NCI-H1417 treated with DMSO at 0.1 percent for 48 hours (cell line): ENCODE measurements at places on chromosomes 3 and 15.

DNA sequence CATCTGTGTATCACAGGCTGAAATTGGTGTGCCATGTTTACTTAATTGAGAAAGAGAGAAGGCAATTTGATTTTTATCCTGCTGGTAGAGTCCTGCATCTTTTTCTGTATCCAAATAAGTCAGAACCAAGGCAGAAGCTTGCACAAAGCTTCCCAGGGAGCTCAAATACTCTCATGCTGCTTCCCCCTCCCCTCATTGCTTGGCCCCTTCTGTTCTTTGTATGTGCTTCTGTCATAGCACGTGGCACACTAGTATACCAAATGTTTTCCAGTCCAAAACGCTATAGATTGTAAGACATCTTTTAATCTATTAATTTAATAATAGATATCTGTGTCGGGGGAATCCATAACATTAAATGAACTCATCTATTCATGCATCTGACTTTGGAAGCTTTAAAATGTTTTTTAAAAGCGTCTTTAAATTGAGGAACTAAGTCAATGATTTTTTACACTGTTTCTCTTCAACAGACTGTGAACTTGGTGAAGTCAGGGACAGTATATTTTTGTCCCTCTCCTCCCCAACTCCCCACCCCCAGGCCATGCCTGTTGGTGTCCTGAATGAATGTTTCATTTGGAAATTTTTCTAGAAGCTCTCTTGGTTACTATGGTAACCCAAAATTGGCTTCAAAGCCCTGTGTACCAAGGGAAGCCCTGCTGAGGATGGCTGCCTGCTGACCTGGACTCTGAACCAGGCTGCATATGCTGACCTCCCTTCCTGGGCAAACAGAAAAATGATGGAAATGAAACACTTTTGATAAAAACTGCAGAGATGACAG lies 26.2 kb upstream of the SLC35G2 start:
- DNase-seq, result no peak

- DNase-seq, result no peak
Observed at GRCh38 chr15:64931381-64931780, 19.7 kb downstream of the ANKDD1A start.

DNA sequence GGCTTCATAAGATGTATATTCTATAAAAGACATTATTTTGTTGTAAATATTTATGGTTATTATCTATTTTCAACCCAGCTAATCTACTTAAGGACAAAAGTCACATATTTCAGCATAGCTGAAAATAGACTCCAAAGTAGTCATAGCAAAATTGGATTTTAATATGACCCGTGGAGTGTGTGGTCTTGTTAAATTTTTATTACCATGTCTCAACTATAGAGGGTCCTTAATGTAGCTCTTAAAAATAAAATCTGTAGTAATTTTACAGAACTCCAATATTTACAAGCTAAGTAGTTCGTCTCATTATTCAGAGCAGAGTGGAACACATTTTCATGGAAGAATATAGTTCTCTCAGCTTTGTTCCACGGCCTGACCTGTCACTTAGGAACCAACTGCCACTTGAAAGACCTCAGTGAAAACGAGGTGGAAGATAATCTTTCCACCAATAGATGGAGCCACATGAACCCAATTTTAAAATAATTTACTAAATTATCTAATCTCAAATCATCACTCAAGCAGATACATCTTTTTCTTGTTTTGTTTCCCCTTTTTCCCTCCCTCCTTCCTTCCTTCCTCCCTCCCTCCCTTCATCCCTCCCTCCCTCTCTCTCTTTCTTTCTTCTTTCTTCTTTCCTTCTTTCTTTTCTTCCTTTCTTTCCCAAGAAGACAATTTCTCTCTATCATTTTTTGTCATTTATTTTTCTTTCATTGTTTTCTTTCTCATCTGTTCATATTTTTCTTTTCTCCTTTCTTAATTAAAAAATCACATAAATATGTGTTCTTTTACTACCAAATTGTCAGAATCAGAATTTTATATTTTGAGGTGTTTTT lies 97.2 kb downstream of the CLDN1 start:
- no peak for DNase-seq

- DNase-seq, result no peak
Observed at GRCh38 chr15:89155656-89156055, 65.7 kb downstream of the RLBP1 start.

DNA sequence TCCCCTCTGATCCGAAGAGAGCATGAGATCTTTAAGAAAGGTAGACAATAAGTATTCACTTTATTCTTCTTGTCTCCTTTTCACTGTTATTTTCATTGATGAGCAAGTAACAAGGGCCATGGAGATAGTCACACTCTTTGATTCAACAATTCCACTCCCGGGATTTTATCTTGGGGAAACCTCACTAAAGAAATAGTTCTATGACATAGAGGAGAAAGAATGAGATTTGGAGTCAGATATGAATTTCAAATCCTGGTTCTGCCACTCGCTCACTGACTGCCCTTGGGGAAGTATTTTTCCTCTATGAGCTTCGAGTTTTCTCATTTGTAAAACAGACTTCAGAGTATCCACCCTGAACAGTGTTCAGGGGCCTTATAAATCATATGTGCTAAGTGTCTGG lies 514.6 kb downstream of the NLGN1 start:
- no peak for DNase-seq

DNA sequence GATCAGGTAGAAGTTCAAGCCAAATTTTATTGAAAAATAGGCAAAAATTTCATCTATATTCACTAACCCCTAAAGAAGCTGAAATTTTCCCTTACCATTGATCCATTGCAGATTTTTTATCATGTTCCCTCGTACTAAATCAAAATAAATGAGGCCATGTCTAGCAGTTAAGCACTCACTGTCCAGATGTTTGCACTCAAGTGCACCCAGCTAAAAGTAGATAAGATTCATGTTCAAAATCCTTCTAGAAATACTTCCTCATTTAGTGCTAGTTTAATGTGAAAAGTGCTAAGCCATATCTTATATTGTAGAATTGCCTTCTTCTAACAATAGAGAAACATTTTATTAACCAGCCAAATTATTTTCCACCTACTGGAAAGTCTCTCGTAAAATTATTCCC lies 164.7 kb upstream of the UBE2E2 start:
- no peak for DNase-seq

- no peak for DNase-seq
Observed at GRCh38 chr15:29102911-29103823, 166.5 kb downstream of the NSMCE3 start.

- no peak for DNase-seq
Observed at GRCh38 chr3:122572940-122573412, 4.5 kb upstream of the PARP15 start.

DNA sequence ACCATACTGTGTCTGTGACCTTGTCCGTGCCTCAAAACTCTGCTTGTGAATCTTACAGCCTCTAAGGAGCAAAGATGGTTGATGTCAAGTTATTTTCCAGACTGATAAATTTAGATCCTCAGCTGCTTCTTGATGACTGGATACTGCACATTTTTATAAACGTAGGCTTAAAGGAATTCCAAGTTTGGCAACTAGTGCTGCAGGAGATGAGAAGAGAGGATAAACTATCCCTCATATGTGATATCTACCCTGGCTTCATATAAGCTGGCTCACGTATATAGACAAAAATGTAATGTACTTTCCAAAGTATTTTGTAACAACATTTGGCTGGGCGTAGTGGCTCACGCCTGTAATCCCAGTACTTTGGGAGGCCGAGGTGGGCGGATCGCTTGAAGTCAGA lies 89.6 kb downstream of the GMPS start:
- no peak for DNase-seq

DNA sequence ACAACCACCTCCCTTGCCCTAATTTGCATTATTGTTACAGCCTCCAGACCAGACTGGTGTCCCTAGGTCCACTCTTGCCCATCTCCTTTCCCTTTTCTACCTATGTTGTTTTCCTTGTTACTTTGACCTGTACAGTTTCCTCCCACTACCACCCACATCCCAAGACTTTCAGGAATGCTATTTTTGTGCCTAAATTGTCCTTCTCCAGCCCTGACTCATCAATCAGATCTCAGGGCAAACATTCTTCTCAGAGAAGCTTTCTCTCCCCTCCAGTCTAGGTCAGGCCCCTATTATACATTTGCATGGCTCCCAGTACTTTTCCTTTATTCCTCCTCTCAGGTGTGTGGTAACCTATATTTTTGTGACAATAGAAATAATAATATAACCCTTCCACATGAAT lies 241.5 kb downstream of the IGSF11 start:
- no peak for DNase-seq
